ENCODE measurements at places on chromosomes 7 and 10.

- no peak for DNase-seq
Measured at GRCh38 chr7:135234727-135235126, 1.1 kb downstream of the STRA8 start.

GRCh38 chr10:35270100-35270499 is 66.2 kb upstream of the CCNY start:
- DNase-seq, result no peak

DNA sequence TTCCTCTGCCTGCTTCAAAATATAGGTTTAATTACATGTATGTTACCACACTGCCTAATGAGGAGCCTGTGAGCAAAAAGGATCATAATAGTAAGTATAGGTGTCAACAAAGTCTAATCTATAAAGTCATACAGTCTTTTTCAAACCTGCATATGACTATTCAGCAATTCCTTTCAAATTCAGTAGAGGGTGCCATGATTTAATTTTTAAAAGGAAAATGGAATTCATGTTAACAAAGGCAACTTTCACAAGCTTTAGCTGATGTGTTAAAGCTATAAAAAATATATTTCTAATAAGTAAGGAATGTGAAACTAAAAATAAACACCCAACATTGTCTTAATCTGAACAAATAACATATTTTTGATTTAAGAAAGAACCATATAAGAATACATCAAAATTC is 52.1 kb downstream of the MPP7 start:
- DNase-seq, result peak; percentile 28

DNA sequence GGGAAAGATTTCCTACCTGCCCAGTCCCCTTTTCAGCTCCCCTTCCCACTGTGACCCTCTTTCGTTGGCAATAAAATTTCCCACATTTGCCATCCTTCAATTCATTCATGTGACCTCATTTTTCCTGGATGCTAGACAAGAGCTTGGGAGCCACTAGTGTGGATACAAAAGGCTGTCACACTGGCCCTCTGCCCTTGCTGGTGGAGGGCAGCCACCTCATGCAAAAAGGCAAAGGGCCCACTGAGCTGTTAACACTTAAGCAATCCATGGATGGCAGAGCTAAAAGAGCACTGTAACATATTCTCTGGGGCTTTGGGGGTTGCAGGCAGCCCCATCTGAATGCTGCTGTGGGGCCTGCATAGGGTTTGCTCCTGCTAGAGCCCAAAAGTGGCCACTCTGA is 315.1 kb downstream of the NEBL start:
- DNase-seq, result no peak

DNA sequence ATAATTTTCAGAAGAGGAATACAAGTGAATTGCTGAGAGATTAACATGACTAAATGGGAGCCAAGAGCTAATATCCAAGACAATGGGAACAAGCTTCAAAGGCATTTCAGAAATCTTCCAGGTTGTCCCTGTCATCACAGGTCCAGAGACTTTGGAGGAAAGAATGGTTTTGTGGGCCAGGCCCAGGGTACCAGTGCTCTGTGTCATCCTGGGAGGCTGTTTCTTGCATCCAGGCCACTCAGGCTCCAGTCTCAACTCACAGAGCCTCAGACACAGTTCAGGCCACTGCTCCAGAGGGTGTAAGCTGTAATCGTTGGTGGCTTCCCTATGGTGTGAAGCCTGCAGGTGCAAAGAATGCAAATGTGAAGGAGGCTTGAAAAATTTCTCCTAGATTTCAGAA is 170.4 kb upstream of the NRG3 start:
- no peak for DNase-seq

DNA sequence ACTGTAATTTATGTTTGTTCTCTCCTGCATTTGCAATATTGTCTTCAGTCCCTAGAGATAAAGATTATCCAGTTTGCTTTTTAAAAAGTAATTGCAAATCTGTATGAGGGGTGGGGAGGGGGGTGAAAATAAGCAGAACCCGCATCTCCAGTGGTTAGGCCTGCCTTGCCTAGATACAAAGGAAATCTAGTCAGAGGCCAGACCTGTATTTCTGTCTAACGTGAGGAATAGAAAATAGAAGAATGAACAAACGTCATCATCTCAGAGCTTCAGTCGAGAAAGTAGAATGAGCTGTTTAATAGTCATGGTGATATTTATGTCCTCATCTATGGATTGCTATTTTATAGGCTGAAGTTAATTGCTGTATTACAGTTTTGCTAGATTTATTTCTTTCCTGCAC is 284.2 kb downstream of the BICC1 start:
- no peak for DNase-seq

GRCh38 chr10:111098679-111099437 is 22.0 kb downstream of the ADRA2A start:
- DNase-seq, result peak; percentile 11

DNA sequence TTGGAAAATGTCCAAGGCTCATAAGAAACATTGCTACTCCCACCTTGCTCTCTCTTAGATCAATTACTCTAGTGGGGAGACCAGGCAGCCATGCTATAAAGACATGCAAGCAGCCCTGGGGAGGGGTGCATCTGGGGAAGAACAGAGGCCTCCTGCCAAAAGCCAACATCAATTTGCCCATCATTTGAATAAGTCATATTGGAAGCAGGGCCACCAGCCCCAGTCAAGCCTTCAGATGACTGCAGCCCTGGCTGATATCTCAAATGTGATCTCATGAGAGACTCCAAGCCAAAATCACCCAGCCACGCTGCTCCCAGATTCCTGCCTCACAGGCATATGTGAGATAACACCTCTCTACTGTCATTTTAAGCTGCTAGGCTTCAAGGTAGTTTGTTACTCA is 157.5 kb upstream of the PDE1C start:
- DNase-seq, result no peak

- no peak for DNase-seq
Measured at GRCh38 chr10:22824520-22824919, 103.3 kb upstream of the ARMC3 start.

GRCh38 chr10:121526135-121526790 is 72.0 kb downstream of the FGFR2 start:
- DNase-seq, result no peak

GRCh38 chr7:29463504-29464158 is 100.0 kb upstream of the PRR15 start:
- no peak for DNase-seq

DNA sequence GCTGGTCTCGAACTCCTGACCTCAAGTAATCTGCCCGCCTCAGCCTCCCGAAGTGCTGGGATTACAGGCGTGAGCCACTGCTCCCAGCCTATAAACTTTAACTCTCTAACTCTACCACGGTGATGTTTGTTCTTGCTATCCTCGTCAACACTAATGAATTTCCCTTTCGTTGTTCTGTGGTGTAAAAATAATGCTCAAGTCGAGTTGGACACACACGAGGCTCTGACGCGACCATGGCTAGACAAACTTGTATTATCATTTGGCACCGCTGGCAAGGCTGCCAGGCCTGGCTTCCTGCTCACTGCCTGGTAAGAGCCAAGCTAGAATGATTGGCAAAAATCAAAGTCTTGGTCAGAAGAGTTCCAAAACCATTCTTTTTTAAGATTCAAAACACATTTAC is 167.0 kb upstream of the KLF6 start:
- no peak for DNase-seq

- DNase-seq, result no peak
Measured at GRCh38 chr10:121594076-121594475, 4.2 kb downstream of the FGFR2 start.

GRCh38 chr10:75506930-75507329 is 75.5 kb downstream of the LRMDA start:
- DNase-seq, result no peak

DNA sequence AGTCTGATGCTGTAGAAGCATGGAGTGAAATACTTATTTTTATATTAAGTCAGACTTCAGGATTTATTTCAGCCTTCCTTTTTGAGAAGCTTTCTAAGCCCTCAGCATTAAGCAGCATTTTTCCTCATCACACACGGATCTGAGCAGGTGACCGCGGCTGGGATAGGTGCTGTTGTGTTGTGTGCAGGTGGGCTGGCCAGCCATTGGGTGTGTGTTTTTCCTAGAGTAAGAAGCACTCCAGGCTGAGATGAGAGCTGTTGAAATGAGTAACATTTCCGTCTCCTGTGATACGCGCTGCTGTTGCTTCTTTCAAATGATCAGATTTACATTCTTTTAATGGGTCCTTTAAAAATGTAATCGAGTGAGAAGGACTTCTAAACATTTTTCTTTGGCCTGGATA is 63.9 kb downstream of the INSYN2A start:
- no peak for DNase-seq

DNA sequence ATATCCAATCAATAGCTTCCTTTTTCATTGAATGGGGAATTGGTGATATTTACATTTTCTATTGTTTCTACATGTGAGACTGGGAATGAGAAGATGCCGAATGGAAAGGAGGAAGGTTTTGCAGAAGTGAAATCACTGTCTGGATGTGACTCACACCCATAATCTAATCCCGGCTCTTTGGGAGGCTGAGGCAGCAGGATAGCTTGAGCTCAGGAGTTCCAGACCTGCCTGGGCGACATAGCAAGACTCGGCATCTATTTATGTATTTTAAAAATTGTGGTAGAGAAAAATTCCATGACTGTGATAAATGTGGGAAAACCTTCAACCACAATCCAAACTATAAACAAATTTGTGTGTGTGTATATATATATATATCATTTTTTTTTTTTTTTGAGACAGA is 10.9 kb upstream of the FIS1 start:
- no peak for DNase-seq

DNA sequence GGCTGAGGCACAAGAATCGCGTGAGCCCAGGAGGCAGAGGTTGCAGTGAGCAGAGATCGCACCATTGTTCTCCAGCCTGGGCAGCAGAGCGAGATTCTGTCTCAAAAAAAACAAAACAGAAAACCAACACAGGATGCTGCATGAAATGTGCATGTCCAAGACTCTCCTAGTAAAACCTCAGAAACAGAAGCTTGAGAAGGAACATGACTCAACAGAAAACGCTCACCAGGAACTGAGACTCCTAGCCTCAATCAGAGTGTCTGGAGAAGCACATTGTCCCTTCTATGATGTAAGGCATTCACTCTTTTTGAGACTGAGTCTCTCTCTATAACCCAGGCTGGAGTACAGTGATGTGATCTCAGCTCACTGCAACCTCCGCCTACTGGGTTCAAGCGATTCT is 168.3 kb downstream of the MYOF start:
- no peak for DNase-seq

DNA sequence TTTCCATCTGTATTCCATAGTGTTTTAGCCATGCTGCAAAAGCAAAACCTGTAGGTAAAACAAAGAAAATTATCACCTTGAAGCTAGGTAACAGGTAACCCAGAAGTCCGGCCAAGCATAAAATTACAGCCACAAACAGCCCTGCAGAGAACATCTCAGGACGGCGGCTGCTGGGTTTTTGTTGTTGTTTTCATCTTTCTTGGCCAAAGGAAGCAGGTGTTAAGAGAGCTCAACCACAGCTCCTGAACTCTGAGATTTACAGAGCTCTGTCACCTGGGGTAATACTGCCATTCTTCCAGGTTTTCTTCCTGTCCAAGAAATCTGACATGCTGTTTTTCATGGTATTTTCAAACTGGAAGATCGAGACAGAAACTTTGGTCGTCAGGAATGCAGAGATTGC is 847 bp upstream of the SCIN start:
- peak; percentile 13 for DNase-seq

DNA sequence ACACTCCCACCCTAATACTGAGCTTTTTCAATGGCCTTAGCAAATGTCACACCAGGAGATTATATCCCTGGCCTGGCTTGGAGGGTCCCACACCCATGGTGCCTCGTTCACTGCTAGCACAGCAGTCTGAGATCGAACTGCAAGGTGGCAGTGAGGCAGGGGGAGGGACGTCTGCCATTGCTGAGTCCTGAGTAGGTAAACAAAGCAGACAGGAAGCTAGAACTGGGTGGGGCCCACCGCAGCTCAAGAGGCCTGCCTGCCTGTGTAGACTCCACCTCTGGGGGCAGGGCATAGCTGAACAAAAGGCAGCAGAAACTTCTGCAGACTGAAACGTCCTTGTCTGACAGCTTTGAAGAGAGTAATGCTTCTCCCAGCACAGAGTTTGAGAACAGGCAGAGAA is 338.9 kb upstream of the MBL2 start:
- DNase-seq, result peak; percentile 19

DNA sequence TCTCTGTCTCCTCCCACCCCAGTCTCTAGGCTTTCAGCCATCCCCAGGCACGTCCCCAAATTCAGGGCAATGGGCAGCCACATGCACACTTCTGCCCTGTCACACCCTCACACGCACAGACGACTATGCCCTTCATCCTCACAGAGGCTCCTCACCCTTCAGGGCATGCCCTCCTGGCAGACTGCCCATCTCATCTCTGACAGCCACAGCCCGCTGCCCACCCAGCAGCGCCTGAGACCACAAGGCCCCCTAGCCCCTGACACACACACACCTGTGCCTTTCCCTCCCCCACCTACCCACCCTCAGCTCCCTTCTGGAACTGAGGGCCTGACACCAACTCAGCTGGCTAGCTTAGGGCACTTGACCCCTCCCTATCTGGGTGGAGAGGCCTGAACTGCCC is 23.0 kb upstream of the SLC29A3 start:
- DNase-seq, result no peak

DNA sequence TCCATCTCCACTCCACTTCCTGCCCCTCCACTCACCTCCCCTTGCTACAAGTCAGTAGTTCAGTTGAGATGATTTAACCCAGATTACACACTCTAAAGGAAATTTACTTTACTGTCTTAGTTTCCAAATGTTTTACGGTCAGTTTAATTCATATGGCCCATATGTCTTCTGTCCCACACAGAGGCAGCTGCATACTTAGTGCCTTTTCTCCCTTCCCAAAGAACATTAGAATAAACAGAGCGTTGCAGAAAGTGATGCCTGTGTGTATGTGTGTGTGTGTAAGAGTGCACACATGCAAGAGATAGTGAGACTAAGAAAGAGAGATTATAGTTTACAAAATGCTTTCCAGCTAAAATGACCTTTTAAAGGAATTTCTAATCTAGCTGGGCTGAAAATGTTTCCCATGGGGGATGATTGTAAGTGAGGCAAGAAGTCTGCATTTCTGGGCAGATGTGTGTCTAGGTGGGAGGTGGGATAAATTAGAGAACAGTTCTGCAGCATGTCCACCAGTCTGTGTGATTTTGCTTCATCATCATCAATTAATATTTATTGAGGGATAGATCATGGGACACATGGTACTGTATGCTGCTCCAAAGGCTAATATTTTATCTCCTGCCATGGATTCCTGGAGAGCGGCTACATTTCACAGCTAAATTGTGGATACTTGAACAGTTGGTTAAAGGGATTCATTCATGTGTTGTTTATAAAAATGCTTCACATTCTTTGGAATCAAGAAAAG is 81.5 kb downstream of the NXPH1 start:
- DNase-seq, result no peak

DNA sequence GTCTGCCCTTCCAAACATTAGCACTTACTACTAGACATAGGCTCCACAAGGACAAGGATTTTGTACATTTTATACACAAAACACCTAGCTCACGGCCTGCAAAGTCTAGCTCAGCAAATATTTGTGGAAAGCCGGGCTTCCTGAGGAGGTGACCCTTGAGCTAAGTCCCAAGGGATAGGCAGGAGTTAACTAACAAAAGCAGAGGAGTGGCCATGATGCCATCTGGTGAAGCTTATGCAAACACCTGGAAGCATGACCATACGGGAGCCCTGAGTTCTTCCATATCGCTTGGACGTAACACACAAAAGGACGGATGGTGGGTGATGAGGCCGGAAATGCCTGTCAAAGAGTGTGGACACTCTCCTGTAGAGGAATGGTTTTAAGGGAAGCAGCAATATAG is 25.9 kb upstream of the YAE1 start:
- DNase-seq, result no peak

GRCh38 chr10:62960416-62960815 is 144.2 kb upstream of the EGR2 start:
- DNase-seq, result no peak

Data from NAMALWA (cell line).